ENCODE measurements at places on chromosomes 7 and 10.

DNA sequence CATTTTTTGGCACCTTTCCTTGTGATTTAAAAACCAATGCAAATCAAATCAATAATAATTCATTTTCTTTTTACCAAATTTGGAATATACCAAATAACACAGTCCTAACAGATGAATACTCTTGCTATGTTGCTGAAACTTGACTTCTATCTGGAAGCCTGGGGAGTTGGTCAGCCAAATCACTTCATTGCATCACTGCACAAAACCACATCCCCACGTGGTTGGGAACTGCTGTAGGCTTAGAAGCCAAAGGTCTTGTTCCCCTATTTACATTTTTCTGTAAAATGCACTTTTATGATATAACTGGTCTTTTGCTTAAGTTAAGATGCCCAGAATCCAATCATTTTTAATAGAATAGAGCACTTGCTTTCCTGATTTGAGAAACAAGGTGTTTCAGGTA lies 15.2 kb downstream of the GPR85 start:
- no peak for DNase-seq

GRCh38 chr7:12524794-12525386 lies 45.6 kb upstream of the SCIN start:
- DNase-seq: no peak

GRCh38 chr7:2826771-2827170 lies 17.3 kb downstream of the GNA12 start:
- DNase-seq: no peak

GRCh38 chr7:100607111-100607510 lies 4.9 kb downstream of the PCOLCE start:
- DNase-seq: no peak

DNA sequence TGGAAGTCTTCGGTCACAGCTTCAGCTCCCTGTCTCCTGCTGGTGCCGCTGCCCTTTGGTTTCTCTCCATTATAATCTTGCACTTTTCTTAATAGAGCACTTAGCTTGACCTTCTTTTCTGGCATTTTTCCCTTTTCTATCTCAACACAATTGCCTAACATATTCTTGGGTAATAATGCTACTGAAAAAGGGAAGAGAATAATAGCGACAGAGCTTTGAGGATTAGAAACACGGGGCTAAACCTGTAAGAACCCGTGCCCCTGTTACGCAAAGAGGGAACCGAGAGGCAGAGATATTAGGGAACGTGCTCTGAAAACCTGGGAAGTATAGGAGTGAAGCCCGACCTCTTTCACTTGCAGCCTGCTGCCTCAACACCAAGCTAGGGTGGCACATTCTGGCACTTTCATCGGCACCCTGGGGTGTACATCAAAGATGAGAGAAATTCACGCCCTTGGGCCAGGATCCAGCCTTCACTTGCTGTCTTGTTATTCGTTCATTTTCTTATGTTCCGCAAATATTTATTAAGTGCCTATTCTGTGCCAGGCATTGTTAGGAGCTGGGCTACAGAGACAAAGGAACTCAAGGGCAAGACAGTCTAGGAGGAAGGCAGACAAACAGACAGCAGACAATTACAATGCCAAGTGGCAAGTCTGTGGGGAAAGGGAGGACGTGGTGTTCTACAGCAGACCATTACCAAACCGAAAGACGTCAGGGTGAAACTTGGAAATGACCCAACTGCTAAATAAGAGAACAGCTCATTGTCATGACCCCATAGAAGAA lies 33.0 kb upstream of the GALNTL5 start:
- no peak for DNase-seq
